SW 1271 (cell line): ENCODE measurements at places on chromosomes 13 and 19.

DNA sequence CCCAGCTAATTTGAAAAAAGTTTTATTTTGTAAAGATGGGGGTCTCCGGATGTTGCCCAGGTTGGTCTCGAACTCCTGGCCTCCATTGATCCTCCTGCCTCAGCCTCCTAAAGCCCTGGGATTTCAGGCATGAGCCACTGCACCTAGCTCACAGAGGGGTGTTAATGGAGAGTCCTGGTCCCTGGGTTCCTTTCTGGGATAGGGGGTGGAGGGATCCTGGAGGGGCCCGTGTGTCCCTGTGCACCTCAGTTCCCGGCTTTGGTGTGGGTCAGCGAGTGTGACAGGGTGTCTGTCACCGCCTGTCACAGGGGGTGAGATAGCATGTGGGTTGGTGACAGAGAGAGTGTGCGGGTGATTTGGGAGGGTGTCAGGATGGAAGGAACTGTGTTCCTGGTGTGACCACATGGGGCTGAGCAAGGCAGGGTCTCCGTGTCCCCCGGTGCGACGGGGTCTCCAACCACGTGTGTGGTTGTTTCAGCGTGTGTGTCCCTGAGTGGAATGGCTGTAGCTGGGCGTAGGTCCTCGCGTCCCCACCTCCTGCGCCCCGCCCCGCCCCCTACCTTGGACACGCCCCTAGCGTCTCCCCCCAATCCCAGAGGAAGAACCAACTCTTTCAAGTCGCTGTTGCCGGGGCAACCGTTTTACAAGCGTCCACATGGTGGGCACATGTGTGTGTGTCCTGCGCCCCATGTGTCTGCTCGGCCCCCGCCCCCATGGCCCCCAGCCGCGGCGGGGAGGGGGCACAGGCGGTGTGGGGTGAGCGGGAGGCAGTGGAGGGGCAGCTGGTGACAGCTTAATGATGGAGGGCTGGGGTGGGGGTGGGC lies 2.9 kb upstream of the NRTN start:
- DNase-seq, result no peak

DNA sequence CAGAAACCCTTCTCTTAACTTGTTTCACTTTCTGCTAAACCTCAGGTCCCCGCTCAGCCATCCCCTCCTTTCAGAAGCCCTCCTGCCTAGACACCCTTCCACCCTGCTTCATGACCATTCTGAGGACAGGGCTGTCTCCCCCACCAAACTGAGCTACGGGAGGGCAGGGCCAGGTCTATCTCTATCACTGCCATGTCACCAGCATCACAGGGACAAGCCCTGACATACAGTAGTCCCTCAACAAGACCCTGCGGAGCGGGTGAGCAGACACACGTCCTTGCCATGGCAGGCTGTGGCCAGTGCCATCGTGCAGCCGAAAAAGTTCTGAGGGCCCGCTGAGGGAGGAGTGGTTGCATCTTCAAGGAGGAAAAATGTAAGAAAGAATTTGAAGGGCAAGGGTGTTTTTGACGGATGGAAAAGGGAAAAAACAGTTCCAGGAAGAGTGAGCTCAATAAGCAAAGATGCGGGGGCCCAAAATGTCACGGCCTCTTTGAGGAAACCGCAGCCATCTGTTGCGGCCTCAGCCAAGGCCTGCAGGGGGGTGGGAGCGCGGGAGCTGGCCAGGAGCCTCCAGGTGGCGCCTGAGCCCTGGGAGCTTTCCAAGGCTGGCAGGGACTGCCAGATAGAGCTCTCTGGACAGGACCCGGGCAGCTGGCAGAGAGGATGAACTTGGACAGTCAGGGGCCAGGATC lies 8.1 kb downstream of the PTGIR start:
- peak; percentile 24 for DNase-seq

DNA sequence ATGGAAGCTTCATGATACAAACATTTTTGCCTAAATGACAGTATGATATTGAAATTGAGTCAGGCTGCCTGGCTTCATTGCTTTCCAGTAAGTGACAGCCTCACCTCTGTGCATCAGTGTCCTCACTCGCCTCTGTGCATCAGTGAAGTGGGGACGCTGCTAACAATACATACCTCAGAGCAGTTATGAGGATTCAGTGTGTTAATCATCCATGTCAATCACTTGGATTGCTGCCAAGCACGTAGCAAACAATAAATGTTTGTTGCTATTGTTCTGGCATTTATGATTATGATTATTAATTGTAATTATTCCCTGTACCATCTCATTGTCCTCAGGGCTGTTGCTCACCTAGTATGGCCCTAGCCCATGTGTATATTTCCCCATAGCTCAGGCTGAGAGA lies 8.8 kb downstream of the PPP2R1A start:
- no peak for DNase-seq

- no peak for DNase-seq
Measured at GRCh38 chr19:17184371-17184841, 30.8 kb upstream of the USE1 start.

DNA sequence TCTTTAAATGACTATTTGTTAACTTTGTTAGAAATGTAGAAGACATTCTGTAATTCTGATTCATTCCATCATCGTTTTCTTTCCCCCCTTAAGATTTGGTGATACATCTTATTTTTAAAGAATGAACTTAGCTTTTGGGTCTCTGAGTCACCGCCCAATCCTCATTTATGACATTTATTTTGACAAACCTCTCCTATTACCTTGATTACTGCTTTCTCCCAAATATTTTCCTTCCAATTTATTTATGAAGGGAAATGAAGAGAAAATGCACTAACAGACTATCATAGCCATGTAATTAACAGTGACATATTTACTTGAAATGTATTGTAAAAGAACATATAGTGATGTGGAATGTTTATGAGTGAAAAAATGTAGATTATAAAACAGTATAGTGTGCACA lies 241.6 kb downstream of the DCLK1 start:
- DNase-seq, result no peak

DNA sequence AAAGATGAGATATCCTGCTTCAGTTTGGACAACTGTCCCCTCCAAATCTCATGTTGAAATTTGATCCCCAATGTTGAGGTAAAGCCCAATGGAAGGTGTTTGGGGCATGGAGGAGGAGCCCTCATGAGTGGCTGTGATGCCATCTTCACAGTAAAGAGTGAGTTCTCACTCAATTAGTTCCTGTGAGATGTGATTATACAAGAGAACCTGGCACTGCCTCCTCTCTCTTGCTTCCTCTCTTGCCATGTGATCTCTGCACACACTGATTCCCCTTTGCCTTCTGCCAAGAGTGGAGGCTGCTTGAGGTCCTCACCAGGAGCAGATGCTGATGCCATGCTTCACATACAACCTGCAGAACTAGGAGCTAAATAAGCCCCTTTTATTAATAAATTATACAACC lies 86.9 kb downstream of the HSPH1 start:
- no peak for DNase-seq

DNA sequence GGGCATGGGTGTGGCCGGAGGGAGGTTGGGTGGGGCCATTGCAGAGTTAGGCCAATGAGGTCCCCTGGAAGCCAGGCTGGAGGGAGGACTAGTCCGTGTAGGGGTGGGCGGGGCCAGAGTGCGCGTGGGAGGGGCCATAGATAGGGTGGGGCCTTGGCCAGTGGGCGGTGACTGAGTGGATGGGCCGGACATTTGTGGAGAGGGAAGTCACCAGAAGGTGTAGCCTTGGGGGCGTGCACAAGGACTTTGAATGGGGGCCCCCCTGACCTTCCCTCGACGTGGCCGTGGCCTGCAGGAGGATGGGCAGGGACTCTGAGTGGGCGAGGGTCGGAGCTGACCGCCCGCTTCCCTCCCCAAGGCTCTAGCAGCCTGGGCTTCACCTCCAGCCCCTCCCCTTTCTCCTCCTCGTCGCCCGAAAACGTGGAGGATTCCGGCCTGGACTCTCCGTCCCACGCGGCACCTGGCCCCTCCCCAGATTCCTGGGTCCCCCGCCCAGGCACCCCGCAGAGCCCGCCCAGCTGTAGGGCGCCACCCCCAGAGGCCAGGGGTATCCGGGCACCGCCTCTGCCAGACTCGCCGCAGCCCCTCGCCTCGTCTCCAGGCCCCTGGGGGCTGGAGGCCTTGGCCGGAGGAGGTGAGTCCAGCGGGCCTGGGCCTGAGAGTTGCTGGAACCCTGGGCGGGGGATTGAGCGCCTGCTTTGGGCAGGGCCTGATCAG lies 16.5 kb upstream of the B3GNT3 start:
- DNase-seq, result peak; percentile 19

DNA sequence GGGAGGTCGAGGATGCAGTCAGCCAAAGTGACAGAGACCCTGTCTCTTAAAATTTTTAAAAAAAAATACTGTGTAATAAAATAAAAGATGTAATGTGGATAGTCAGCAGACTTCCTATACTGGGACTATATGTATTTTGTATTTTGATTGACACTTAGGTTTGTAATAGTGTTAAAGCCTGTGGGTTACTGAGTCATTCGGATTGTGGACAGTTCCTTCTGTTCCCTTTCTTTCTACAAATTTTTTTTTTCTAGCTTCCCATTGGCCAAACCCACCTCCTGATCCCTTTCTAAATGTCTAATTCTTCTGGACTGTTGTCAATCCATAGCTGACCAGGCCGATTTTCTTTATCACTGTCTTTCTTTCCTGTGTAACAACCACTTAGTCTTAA lies 108.0 kb downstream of the DNAJC3 start:
- DNase-seq, result no peak

DNA sequence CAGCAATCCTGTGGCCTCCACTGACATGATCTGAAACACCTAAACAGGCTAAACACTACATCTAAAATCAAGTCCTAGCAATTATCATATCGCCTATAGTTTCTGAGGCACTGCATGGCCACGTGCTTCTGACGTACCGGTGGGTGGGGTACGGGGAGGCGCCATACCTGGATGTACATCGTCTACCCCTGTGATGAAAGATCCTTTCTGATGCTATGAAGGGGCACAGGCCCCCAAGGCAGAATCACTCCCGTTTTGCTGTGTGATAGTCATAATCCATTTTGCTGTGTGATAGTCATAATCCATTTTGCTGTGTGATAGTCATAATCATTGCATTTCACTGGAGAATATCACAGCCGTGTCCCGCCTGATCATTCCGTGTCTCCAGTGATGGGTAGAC lies 118.7 kb upstream of the SOX1 start:
- DNase-seq, result no peak

GRCh38 chr13:43293986-43294385 lies 270.6 kb downstream of the DNAJC15 start:
- no peak for DNase-seq

GRCh38 chr19:50569938-50570540 lies 1.8 kb upstream of the LRRC4B start:
- DNase-seq, result no peak

DNA sequence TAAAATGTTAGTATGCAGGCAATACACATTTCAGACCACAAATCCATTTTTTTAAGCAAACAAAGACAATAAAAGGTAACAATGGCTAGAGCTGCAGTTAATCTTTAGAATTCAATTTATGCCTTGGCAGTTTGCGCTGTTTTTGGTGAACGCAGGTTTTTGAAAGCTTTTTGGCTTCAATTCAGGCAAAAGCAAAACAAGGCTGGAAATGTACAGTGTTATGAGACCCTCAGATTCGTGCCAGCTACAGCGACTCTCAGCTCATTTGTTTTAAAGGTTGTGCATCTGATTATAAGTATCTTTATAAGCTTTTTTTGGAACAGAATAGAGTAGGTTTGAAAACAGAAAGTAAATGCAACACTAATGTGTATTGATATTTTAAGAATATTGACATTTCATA lies 63.6 kb upstream of the SOX1 start:
- DNase-seq, result no peak

DNA sequence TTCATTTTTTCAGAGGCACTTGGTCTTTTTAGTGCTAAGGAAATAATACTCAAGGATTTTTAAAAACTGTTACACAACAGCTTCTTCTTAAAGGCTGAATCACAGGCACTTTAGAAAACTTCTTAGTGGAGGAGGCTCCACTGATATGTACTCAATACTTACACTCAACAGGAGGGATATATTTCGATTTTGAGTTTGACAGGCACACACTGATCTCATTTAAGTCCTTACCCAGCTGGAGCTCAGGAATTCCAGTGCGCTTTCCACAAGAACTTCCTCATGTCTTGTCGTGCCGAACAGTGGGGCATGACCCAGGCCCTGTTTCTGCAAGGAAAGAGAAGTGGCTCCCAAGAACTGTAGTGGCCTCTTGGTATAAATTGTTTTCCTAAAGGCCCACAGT lies 103.8 kb downstream of the RGCC start:
- DNase-seq, result no peak

DNA sequence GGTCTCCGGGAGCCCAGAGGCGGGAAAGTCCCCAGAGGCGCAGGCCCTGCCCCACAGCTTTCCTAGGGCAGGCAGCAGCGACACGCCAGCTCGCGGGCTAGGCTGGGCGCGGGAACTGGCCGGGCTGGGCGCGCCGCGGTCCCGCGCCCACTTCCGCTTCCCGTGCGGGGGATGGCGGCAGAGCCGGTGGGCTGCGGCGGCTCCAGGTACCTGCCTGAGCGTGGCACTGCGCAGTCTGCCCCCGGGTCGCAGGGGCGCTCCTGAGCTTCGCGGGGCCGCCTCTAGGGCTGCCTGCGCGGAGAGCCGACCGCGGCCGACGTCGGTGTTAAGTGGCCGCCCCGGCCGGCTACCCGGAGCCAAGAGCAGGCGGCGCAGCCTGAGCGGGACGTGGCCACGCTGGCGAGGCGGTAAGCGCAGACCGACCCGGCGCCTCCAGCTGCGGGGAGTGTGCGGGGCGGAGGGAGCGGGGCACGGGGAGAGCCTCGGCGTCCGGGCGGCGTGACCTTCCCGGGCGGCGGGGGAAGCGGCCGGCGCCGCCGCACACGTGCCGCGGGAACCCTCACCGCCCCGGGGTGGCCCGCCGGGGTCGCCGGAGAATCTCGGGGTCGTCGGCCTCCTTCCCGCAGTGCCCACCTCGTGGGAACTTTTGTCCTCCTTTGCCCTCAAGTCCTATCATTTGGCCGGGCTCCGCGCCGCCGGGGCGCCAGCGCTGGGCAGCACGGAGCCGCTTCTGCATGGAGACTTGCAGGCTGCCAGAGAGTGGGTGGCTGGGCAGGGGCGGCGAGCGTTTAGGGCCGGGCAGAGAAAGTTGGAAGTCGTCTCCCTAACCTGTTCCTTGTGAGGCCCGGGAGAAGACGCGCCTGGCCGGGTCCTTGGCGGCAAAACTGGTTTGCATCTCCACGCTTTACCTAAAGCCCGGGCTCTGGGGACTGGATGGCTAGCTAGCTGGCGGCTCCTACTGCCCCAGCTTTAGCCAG lies 31.4 kb upstream of the MPHOSPH8 start:
- DNase-seq, result peak; percentile 7

DNA sequence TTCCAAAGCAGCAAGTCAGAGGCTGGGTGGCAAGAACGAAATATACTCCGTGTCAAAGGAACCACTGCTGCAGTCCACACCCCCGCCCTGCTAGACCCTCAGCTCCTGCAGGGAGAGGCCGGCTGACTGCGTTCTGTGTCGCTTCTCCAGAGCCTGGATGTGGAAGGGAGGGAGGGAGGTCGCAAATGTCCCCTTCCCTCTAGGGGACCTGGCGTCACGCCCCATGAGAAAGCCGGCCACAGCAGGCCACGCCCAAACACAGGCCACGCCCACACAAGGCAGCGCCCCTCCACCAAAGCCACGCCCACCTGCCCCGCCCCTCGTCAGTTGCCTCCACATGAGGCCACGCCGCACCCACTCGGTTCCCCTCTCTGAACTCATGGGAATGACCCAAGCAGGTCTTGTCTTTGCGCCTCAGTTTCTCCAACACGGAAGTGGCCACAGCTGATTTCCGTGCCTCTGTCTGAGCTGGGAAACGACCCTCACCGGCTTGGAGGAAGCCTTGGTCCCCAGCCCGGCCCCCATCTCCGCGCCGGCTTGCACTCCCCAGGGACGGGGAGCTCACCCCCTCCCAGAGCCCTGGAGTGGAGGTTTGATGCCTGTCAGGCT lies 38.4 kb upstream of the TCF3 start:
- DNase-seq, result no peak
